Cortex of kidney (tissue), 1 donor: ENCODE measurements at places on chromosomes 12 and 14.

DNA sequence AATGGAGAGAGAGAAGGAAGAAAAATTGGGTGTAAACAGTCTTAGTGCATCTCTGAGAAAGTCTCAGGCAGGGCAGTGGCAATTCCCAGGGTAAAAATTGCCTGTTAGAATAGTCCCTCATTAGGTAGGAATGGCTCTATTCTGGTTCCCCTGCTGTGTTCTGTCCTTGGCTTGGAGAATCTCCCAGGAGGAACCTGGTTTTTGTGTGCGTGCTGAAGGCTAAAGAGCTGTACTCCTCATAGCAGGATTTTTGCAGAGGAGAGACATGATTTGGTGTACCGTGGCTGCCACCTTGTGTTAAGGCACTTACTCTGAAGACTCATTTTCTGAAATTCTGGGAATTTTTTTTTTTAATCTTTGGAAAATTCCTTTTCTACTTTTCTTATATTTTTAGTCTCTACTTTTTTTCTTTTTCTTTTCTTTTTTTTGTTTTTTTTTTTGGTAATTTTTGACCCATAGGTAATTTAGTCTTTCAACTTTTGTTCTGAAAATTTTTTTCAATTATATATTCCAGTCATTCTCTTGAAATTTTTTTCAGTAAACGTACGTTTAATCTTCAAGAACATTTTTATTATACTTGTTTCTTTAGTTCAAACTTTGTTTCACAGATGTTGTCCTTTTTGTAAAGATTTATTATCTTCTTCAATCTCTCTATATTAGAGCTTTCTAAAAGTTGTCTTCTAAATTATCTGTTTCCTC is 63.8 kb downstream of the FBXO33 start:
- DNase-seq: no peak

DNA sequence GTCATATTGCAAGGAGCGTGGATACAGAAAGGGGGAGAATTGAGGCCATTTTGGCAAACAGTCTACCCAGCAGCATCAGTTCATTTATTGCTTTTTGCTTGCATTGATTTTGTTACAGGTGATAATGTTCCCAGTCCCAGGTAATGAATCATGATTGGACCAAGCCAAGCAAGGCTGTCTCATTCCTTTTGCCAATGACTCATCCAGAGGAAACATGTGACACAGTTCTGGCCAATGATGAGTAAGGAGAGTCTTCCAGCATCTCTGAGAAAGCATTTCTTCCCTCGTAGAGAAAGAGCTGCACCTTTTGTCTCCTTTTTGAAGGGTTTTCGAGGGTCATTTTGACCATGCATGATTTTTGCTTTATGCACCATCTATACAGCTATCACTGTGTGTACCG is 68.2 kb downstream of the SLC15A4 start:
- no peak for DNase-seq

DNA sequence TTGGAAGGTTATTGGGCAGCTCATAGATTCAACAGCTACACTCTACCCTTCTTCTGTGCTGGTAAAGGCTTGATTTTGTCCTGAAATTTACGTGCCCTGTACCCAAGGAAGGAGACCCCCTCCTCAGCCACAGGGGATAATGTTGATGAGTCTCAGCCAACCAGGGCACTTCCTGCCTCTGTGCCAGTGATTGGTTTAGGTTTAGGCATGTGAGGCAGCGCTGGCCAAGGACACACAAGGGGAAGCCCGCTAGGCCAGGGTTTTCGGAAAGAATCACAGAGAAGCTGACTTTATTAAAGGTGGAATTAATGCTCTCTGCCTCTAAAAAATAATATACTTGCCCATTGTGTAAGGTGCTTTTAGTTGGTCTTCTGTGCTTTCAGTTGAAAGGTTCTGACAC is 15.4 kb upstream of the CTDSP2 start:
- DNase-seq: no peak

GRCh38 chr12:25241167-25242020 is 9.3 kb downstream of the KRAS start:
- DNase-seq: no peak

DNA sequence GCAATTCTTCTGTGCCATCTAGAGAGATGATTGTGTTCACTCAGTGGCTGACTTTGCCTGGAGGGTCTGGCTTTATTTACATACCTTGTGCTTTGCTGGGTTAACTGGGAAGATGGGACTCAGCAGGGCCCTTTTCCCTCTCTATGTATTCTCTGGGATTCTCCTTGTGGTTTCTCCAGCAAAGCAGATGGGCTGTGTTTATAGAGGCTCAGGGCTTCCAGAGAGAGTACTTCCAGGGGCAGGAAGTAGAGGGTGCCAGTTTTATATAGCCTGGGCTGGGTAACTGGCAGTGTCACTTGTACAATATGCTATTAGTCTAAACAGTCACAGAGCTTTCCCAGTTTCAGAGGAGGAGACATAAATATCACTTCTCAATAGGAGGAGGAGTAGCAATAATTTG is 509.9 kb downstream of the DIO2 start:
- no peak for DNase-seq

GRCh38 chr12:106897082-106897481 is 58.6 kb upstream of the TMEM263 start:
- DNase-seq: no peak

- DNase-seq: no peak
Observed at GRCh38 chr14:93114068-93114710, 1.5 kb downstream of the ITPK1 start.

DNA sequence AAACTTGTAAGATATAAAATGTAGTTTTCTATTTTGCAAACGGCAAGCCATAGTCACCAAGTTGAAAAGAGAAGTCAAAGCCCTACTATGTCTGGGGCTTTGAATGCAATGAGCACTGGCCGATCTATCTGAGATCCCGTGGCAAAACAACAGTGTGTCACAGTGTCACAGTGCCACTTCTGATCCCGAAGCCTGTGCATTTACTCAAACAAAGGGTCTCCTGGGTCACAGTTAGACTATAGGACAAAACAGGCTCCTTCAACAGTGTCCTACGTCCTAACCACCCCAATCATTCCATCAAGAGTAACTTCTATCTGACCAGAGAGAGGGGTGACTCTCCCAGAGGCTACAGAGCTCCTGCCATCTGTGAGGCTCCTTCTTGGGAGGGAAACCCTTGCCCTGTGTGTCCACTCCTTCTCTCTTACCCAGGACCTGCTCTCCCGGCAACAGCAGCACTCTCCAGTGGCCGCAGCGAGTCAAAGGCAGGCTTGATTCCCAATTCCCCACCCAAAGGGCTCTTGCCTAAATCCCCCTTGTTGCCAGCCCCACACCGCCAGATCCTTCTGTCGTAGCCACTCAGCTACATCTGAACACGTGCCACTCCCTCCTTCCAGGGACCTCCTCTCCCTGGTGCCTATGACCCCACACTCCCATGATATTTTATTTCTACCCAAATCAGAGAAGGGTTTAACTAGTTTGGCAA is 14.0 kb upstream of the SELPLG start:
- DNase-seq: no peak

DNA sequence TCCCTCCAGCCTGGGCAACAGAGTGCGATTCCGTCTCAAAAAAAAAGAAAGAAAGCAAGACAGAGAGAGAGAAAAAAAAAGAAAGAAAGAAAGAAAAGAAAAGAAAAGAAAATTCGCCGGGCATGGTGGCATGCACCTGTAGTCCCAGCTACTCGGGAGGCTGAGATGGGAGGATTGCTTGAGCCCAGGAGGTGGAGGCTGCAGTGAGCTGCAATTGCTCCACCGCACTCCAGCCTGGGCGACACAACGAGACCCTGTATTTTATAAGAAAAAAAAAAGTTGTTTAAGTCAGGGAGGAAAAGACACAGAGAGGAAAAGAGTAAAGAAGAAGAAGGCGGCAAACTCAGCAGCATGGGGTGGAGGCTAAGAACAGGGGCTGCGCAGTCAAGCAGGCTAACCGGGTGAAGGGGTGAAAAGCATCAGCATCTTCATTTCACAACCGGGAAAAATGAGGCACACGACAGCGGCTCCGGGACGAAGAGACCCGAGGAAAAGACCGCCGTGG is 557 bp upstream of the FICD start:
- DNase-seq: no peak

DNA sequence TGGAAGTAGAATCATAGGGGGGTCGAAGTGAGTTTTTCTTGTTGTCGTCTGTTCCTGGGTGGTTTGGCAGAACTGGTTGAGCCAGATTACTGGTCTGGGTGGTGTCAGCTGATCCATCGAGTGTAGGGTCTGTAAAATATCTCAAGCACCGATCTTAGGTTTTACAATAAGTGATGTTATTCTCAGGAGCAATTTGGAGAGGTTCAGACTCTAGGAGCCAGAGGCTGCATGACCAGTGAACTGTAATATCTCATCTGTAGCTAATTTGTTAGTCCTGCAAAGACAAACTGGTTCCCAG is 9.7 kb upstream of the SERPINA1 start:
- no peak for DNase-seq

GRCh38 chr12:57897286-57897974 is 43.9 kb upstream of the ATP23 start:
- no peak for DNase-seq

DNA sequence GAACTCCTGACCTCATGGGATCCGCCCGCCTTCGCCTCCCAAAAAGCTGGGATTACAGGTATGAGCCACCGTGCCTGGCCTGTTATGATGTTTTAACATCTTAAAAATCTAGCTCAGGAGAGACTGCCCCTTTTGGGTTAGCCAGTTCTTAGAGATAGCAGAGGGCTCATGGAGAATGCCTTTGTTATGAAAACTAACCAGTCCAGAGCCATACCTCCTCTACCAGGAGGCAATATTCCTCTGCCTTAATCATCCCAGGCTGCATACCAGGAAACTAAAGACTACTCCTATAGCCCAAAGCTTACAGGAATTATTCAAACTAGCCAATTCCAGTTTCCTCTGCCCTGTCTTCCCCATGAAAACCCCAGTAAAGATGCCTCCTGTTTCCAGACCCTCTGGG is 96.0 kb upstream of the MDM1 start:
- DNase-seq: no peak
